ENCODE measurements at places on chromosomes 12 and 14. TPM values are rescaled to one million over a fixed set of nuclear protein-coding genes. Genes with fewer than 3 reads are reported as not detected.
A peak's percentile ranks its signal among the peaks of the same experiment; 100 is the strongest.

DNA sequence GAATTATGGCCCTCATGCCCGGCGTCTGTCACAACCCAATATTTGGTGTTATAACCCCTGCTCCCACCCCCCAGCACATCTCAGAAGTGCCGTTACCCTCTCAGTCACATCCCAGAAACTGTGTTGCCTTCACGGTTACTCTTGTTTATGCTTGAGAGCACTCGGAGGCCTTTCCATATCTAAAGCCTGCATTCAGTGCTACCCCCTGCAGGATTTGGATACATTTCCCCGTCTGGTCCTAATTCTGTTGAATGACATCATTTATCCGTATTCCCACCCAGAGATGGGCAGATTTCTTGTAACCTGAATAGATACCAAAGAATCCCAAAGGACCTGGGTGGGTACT lies 19.1 kb upstream of the FOS start:
- peak overlapping the region; percentile 75 for H3K27ac ChIP-seq
- peak; percentile 77 for DNase-seq
- peak overlapping the region; percentile 53 for H3K4me3 ChIP-seq
- no peaks in the 10 kb centered on the region for H3K27me3 ChIP-seq
- no peaks in the 10 kb centered on the region for H3K36me3 ChIP-seq

GRCh38 chr14:55129428-55130195 lies 560 bp downstream of the LGALS3 start:
- H3K4me3 ChIP-seq = peak overlapping the region; percentile 78
- peak overlapping the region; percentile 71 for H3K27ac ChIP-seq
- peaks cover 11% of the 10 kb centered on the region for H3K4me1 ChIP-seq
- H3K27me3 ChIP-seq = no peaks in the 10 kb centered on the region

DNA sequence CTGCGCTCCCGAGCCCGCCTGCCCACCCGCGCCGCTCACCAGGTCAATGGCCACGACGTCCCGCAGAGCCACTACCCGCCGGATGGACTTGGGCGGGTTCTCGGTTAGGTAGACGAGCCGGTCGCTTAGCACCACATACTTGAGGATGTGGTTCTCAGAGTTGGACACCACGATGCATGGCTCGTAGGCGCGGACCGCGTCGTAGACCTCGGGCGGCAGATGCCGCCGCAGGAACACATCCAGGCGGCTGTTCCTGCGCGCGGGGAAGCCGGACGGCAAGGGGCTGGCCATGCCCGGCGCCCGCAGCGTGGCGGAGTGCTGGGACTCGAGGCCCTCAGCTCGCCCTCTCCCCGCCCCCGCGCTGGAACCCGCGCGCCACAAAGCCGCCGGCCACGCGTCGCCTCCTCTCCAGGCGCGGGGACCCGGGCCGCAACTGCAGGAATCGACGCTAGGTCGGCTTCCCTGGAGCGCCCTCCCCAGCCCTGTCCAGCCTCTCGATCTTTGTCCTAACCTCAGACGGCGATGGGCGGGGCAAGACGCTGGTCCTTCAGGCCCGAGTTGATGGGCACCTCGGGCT lies at the start of gene C12orf56:
Gene C12orf56, minus strand, starts transcription at position 484 of the 577 bp plus-strand sequence. Its CDS starts 193 bp downstream, at position 291.
- no peaks in the 10 kb centered on the region for H3K36me3 ChIP-seq
- H3K4me3 ChIP-seq = peak within 1 kb of the TSS; percentile 48
- H3K27me3 ChIP-seq = peaks cover 6% of the 10 kb centered on the region
- H3K4me1 ChIP-seq = no peaks in the 10 kb centered on the region
- DNase-seq = no peak

DNA sequence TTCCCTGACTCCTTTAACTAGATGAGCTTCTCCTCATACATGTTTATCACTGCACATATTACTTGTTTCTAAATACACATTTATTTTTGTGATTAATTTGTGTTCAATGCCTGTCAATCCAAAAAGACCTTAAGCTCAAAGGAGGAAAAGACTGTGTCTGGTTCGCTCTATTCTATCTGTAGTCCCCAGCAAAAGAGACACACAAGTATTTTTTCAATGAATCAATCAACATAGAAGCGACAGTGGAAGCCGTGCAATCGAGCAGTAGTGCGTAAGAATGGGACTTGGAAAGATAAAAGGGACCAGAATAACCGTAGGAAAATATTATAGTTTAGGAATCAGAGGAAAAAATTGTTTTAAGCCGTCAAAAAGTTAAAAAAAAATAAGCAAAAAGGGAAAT lies 951 bp downstream of the WDHD1 start:
- H3K36me3 ChIP-seq = no peaks in the 10 kb centered on the region
- H3K4me3 ChIP-seq = peak overlapping the region; percentile 83
- H3K27me3 ChIP-seq = no peaks in the 10 kb centered on the region
- H3K27ac ChIP-seq = no peak overlapping the region

DNA sequence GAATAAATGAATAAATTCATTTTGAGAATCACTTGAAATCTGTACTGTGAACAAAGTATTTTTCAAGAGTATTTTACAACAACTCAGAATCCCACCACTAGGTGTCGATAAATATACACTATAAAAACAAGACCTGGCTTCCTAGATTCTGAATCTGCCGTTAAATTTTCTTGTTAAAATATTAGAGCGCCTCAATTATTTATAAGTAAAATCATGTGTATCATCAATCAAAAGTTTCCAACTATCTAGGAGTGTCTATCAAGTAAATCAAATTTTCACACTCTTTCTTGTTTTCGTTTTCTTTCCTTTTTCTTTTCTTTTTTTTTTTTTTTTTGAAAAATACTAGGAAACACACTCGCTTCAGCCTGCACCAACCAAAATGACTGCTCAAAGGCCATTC lies 179.2 kb upstream of the DCN start:
- no peak overlapping the region for H3K4me3 ChIP-seq
- H3K27me3 ChIP-seq = no peaks in the 10 kb centered on the region
- H3K27ac ChIP-seq = no peak overlapping the region
- no peaks in the 10 kb centered on the region for H3K4me1 ChIP-seq
- DNase-seq = peak; percentile 60
- no peaks in the 10 kb centered on the region for H3K36me3 ChIP-seq

The FGF23 gene
- not detected for total RNA-seq

The SLCO1B3 gene
- total RNA-seq = not detected

The PZP gene
- not detected for total RNA-seq

- H3K36me3 ChIP-seq = no peaks in the 10 kb centered on the region
- no peak overlapping the region for H3K27ac ChIP-seq
- no peaks in the 10 kb centered on the region for H3K27me3 ChIP-seq
- no peaks in the 10 kb centered on the region for H3K4me1 ChIP-seq
Measured at GRCh38 chr12:67818459-67818903, 169.9 kb downstream of the DYRK2 start.

The SAMD15 gene
- total RNA-seq = 1.3 TPM

- no peaks in the 10 kb centered on the region for H3K27me3 ChIP-seq
- no peak for DNase-seq
- H3K36me3 ChIP-seq = no peaks in the 10 kb centered on the region
- no peak overlapping the region for H3K27ac ChIP-seq
- H3K4me3 ChIP-seq = no peak overlapping the region
- H3K4me1 ChIP-seq = no peaks in the 10 kb centered on the region
Measured at GRCh38 chr14:97827746-97828145, 1030.6 kb downstream of the VRK1 start.
